ENCODE measurements at places on chromosomes 4 and X.

DNA sequence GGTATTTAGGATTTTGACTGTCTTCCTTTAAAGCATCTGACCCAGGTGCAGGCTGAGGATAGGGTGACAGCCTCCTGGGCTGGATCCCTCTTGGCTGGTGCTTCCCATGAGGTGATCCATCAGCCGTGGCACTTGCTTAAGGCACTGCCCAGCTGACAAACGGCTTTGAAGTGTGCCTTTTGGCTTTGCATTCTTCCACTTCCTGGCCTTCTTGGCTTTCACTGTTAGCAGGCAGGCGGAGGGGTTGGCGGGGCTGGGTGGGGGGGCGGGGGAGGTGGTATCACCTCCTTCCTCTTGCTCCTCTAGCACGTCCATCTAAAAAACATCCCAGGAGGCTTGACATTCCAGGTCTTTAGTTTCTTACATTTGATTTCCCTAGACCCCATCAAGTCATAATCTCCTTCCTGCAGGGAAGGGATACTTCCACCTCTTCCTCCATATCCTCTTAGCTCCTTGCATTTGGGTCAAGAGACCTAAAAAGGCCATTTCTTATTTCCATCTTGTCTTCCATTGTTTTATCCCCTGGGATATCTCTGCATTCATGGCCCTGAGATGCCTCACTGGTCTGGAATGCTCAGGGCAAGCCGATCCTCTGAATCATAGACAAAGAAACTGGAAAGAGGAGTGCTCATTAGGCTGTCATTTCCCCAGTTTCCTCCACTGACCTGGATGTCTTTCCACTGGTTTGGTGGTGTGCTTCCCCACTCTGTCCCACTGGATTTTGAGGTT, 11.3 kb upstream of the APLN start:
- DNase-seq: no peak

DNA sequence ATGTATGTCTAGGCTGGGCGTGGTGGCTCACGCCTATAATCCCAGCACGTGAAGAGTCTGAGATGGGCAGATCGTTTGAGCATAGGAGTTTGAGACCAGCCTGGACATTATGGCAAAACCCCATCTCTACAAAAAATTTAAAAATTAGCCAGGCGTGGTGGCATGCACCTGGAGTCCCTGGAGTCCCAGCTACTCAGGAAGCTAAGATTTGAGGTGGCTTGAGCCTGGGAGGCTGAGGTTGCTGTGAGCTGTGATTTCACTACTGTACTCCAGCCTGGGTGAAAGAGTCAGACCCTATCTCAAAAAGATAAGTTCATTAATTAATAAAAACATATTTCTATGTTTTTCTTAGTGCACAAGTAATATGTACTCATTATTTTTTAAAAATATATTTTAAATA, 238.1 kb downstream of the ARHGAP24 start:
- DNase-seq: no peak

DNA sequence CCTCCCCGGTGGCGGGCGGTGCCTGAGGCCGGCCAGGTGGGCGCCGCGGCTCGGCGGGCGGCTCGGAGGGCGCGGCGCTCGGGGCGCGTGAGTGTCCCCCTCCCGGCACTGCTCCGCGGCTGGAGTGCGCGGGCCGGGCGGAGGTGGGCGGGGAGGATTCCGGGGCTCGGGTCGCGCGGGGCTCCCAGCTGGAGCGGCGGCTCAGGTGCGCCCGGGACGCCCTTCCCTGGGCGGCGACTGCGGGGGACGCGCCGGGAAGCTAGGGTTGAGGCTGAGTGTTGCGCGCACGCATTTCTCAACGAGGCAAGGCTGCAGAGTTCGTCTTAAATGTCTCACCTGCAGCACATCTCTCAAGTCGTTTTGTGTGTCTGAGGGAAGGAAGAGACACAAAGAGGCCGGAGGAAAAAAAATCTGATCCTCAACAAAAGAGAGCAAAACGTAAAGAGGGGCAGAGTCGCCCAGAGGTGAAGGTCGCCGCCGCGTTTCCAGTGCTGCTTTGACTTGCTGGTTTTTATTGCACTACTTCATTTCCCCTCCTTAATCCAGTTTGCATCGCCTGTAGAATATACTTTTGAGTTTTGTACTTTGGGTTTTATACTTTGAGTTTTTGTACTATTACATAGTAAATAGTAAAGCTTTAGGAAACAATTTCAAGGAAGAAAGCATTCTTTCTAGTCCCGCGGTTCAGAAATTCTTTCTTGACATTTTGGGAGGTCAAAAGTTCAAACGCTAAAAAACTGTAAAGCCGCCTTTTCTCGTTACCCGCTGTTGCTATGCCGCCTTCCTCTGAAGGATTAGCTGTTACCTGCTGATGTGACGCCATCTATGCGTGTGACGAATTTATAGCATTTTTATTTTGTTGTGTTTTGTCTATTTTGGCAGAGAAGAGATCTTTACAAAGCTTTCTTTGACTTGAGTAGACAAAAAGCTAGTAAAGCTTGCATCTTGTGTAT, 106.5 kb upstream of the STOX2 start:
- peak; percentile 37 for DNase-seq

DNA sequence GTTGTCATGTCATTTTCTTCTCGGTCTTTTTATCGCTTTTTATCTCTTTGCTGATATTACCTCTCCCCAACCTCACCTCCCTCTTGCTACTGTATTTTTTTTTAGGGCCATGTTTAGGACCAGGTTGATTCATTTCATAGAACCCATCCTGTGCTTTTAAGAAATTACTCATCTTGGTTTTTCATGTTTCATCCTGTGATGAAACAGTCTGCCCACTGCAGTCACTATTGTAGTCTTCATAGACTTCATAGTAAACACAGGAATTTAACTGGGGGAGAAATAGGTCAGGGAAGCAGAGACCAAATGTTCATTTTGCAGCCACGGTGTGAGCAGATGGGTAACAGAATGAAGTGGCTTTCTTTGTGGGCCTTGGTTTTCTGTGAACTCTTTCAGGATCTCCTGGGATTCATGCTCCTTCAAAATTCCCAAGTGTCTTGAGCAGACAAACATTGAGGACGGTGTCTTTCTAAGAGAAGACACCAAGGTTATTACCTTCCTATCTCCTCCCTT, 161.8 kb downstream of the NAA11 start:
- DNase-seq: no peak

DNA sequence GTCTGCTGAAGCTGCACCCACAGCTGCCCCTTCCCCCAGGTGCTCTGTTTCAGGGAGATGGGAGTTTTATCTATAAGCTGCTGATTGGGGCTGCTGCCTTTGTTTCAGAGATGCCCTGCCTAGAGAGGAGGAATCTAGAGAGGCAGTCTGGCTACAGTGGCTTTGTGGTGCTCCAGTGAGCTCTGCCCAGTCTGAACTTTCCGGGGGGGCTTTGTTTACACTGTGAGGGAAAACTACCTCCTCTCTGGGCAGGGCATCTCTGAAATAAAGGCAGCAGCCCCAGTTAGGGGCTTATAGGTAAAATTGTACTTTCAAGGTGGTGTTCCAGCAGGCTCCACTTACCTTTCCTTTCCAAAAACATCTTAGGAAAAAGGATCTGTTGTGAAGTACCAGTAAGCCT, 242.2 kb downstream of the SPRY1 start:
- no peak for DNase-seq

- DNase-seq: peak; percentile 30
Observed at GRCh38 chrX:78573630-78574029, 85.5 kb downstream of the RTL3 start.

DNA sequence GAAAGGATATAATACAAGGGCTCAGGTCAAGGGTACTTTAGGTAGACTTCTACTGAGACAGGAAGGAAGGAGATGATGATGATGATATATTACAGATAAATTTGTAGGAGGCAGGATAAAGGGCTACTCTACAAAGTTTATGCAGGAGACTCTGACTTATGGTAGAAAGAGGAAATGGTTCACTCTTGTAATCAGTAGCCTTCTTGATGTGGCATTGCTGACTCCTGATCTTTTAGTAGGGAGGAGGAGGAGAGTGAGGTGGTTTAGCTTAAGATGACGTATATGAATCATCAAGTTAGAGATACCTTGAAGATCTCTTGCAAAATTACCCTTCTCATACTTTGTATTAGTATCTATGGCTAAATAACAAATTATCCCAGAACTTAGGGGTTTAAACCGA, 4.7 kb downstream of the BLTP1 start:
- DNase-seq: no peak

GRCh38 chr4:4260185-4260751, 12.2 kb upstream of the TMEM128 start:
- DNase-seq: peak; percentile 60

DNA sequence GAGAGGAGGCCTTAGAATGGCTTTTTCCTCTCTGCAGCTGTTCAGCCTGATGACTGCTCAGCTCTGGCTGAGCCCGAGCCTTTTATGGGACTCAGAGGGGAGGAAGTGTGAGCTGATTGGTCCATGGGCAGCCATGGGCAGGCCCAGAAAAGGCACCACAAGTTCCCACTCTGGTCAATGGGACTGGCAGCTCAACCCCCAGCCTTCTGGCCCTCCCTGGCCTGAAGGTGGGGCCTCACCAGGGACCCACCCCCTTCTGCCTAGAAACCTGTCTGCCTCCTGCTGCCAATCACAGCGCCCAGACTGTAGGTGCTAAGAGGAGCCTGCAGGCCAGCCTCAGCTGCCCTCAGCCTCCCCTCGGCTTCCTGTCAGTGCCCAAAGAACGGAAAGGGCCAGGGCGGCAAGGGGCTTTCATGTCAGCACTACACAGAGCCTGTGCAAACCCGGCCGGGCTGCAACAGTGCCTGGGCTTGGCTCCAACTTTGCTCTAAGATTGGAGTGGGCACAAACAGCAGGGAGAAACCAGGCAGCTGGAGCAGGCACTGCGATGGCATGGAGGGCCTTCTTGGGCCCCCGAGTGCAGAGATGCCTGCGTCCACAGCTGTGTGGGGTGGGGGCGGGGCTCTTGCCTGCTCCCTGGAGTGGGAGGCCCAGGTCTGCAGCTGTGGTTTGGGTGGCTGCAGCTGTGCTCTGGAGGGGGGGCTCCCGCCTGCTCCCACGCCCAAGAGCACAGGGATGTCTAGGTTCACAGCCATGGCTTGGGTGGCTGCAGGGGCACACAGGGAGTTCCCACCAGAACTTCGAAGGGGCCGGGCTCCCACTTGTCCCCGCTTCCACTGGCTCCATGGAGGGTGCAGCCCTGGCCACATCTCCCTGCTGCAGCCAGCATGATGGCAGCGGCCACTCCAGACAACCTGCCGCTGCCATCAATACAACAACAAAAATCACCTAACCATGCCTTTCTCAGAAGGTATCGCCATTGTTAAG, 92.6 kb downstream of the NXF2 start:
- DNase-seq: no peak

DNA sequence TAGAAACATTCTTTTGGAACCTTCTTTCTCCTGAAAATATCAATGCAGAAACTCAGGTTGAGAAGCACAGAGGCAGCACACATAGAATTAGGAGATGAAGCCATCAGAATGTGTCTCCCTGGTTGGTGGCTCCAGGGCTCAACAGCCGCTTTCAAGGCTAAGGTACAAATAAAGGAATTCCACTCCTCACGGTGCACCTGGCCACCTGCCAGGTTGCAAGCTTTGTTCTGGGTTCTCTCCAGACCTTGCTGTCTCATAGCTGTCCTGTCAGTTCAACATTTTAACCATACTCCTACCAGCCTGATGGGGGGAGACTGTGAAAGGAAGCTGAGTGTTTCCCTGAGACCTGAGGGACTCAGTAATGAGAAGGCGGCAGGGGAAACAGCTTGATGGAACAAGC, 96.3 kb upstream of the HPF1 start:
- DNase-seq: no peak

- no peak for DNase-seq
Observed at GRCh38 chr4:86034616-86035015, 325.2 kb downstream of the MAPK10 start.

DNA sequence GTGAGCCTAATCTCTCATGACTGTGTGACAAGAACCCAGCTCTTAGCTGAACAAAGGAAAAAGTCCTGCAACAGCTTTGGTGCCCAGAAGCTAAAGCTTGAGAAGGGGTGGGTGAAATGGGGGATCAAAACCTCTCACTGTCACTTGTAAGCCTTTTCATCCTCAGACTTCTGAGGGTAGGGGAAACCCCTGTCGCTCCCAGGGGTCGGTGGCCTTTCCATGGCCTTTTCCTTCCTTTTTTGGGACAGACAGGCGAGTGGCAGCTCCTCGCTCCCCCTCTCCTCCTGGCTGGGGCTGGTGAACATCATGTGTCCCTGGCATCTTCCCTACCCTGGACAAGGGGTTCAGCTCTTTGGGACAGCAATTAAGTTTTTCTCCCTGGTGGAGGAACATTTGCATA, 78.2 kb downstream of the FAM47A start:
- no peak for DNase-seq

DNA sequence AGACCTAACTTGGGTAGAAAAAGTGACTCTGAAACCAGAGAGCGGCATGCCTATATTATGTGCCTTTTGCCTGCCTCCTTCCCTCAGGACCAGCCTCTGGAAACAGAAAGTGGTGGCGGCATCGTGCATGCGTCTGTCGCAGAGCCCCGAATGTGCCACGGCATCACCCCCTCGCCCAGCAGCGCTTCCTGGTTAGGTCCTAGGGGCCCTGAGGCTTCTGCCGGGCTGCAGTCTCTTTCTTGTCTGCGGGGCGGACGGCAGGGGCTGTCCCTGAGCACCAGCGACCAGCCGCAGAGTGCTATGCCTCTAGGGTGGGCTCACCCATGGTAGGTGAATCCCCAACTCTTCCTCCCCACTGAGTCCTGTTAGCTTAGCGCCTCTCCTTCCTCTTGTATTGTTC, 68.7 kb downstream of the VSIG4 start:
- DNase-seq: no peak
